ENCODE measurements at places on chromosomes 6 and 20.

DNA sequence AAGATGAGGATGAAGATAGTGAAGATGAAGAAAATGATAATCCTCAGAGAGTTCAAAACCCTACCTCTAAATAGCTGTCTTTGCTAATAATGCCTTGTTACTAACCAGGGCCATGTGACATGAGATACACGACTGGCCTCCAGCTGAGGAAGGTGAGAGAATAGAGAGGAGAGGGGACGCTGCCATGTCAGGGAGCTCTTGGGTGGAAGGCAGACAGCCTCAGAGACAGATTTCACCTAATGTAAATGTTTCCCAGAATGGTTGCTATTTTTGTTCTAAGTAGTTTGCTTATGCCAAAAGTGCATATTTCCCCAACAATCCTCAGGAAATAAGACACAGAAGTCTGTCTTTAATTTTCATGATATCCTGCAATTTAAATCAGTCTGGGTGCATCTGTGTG is 138.4 kb downstream of the ELOVL4 start:
- DNase-seq: no peak

GRCh38 chr20:50919567-50919966 is 11.7 kb downstream of the ADNP start:
- no peak for DNase-seq

- DNase-seq: no peak
These were observed 1.5 kb upstream of the PHIP start for GRCh38 chr6:79079561-79080041.

- no peak for DNase-seq
These were observed 77.3 kb downstream of the BMP6 start for GRCh38 chr6:7803214-7803613.

DNA sequence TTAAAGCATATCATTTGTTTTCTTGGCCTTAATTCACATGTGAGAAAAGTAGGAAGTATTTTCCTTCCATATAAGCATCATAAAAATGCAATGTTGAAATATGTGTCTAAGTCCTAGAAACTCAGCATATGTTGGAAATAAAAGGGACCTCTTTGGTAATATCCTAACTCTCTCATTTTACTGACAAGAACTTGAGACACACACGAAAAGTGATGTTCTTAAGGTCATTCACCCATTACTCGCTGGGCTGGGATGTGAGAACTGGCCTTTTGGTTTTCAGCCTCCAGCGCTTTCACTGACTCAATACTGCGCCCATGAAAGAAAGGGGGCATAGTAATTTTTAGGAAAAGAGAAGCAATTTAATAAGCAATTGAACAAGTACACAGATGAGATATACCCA is 153.5 kb upstream of the SCGN start:
- no peak for DNase-seq

- DNase-seq: no peak
These were observed 172.9 kb downstream of the LAMA2 start for GRCh38 chr6:129055796-129056195.

- DNase-seq: no peak
These were observed 127.4 kb upstream of the AFDN start for GRCh38 chr6:167699141-167699931.

- DNase-seq: no peak
These were observed 20.2 kb upstream of the HLA-DOA start for GRCh38 chr6:33029328-33030184.

DNA sequence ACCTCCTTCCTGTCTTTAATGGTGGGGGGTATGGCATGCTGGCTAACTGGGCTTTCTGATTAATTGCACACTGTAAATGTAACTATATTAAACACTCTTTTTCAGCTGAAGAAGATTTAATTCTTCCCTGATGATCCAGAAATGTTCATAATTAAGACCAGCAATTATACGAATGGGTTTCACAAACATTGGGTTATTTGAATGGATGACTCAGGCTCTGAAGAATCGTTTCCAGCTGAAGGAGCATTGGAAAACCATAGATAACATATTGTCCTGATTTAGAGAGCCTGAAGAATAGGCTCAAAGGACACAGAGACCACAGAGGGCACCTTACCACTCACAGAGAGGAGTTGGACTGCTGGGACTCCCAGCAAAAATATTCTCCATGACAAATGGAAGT is 130.7 kb upstream of the SSTR4 start:
- no peak for DNase-seq

- DNase-seq: no peak
These were observed 23.8 kb upstream of the TNFAIP3 start for GRCh38 chr6:137843211-137843610.

GRCh38 chr20:64261138-64261537 is 5.6 kb downstream of the PCMTD2 start:
- no peak for DNase-seq

GRCh38 chr20:43590036-43590391 is 723 bp upstream of the IFT52 start:
- DNase-seq: no peak

GRCh38 chr20:49310705-49311104 is 32.8 kb upstream of the ZNFX1 start:
- DNase-seq: no peak

DNA sequence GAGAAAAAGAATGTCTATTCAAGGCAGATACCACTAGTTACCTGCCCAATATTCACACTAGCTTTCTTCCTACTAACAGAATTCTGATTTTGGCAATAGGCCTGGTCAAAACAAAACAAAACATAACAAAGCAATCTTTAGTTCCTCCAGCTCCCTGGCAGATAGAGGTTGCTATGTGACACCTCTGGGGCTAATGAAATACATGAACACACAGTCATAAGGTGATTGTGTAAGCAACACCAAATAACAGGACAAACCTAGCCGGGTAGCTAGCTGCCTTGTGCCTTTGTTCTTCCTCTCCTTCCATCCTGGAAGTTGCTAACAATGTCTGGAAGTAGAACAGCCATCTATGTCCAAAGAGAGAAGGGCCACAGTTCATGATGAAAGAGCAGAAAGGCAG is 6.0 kb upstream of the HMGN3 start:
- no peak for DNase-seq

GRCh38 chr6:74597840-74598239 is 608.0 kb downstream of the COL12A1 start:
- no peak for DNase-seq

DNA sequence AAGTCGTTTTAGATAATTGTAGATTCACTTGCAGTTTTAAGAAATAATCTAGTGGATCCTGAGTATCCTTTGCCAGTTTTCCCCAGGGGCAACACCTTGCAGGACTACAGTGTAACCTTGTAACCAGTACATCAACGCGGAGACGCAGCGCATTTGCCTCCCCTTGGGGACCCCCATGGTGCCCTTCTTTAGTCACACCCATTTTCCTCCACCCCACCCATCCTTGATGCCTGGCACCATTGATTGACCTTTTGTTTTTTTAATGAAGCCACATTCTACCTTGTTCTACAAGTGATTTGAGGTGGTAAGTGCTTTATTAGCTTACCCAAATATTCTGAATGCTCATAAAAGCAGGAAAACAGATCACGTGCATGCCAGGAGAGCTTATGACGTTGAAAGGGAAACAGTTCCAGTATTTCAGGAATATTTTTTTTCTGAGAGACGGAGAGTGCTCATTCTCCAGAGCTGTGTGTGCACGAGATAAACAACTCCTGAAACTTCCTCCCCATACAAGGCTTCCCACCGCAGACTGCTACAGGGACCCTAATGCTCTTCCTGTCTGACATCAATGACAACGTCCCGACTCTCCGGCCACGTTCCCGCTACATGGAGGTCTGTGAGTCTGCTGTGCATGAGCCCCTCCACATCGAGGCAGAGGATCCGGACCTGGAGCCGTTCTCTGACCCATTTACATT is 35.7 kb downstream of the CDH26 start:
- DNase-seq: no peak

DNA sequence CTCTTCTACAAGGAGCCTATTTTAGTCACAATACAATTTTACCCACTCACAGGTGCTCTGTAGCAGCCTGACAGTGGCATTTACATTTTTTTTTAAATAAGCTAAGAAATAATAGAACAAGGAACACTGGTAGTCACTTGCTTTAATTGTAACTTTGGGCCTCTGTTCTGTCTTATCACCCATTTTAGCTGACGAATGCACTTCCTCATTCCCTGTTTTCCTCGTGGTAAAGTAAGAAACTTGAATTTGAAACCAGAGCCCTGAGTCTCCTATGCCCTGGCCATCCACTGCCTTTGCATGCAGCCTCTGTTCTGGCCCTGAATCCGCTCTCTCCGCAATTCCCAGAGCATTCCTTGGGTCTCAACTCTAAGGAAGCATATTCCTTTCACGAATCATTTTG is 550.6 kb downstream of the PTPRT start:
- no peak for DNase-seq

GRCh38 chr6:93420163-93420795 is 920 bp upstream of the EPHA7 start:
- no peak for DNase-seq

All from AG09309 (cell line).